Hematopoietic multipotent progenitor cell treated with erythropoietin and hydrocortisone succinate and interleukin-3 and kit ligand, for 17 days (in vitro differentiated cells): ENCODE measurements at places on chromosomes 5 and 9.

DNA sequence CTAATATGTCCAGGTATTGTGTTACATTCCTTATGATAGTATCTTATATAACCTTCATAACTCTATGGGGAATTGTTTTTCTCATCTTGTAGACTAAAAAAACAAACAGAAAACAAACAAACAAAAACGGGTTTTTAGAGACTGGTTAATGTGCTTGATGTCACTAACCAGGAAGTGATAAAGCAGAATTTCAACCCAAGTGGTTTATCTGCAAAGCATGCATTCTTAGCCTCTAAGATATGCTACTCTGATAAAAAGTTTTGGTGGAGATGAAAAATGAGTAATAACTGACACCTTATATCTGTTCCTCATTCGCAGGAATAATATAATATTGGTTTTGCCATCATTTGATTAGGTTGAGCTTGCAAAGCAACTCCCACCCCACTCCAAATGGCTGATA is 53.4 kb downstream of the PUM3 start:
- DNase-seq = no peak

DNA sequence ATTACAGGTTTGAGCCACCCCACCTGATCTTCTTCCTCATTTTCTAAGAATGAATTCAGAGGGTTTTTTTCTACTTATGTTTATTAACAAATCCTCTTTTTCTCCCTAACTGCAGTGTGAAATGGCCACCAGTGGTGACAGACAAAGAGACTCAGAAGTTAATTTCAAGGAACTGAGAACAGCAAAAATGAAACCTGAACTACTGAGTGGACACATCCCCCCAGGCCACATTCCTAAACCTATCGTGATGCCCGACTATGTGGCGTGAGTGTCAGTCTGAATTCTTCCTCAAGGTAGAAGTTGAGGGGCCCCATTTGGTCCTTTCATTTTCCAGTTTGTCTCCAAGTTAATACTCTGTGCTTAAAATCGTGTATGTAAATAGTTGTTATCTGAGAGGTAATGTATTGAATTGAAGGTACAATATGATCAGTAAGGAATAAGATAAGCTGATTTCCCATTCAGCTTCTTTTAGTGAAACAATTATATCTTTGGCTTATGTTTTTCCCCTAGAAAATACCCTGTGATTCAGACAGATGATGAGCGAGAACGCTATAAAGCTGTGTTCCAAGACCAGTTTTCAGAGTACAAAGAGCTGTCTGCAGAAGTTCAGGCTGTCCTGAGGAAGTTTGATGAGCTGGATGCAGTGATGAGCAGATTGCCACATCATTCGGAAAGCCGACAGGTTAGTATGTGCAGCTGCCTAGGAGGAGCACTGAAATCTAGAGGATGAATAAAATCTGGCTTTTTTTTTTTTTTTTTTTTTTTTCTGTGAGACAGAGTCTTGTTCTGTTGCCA is 17.7 kb downstream of the MARVELD2 start:
- DNase-seq = no peak

- DNase-seq = no peak
Observed at GRCh38 chr5:53001541-53001940, 12.4 kb downstream of the ITGA2 start.

DNA sequence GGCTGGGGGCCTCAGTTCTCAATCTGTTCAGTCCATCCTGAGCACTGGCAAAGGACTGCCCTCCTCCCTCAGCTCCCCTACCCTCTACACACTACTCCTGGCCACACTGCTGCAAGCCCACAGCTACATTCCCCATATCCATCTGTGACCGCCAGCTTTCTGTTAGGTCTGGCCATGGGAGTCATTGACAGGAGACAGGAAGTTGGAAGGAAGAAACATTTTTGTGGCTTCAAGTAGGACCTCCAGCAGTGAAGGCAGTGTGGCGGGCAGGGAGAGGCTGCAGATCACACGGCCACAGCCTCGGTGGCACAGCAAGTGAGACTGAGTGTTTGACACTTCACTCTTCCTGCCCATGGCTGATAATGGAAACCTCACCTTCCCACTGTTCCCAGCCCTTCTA is 55.9 kb downstream of the SECISBP2 start:
- no peak for DNase-seq

- no peak for DNase-seq
Observed at GRCh38 chr9:98529841-98530240, 178.9 kb downstream of the GABBR2 start.
